K562 (cell line): ENCODE measurements at places on chromosomes 13 and 19.

- peak; percentile 64 for DNase-seq
Observed at GRCh38 chr19:18496167-18496979, 25.5 kb downstream of the ELL start.

DNA sequence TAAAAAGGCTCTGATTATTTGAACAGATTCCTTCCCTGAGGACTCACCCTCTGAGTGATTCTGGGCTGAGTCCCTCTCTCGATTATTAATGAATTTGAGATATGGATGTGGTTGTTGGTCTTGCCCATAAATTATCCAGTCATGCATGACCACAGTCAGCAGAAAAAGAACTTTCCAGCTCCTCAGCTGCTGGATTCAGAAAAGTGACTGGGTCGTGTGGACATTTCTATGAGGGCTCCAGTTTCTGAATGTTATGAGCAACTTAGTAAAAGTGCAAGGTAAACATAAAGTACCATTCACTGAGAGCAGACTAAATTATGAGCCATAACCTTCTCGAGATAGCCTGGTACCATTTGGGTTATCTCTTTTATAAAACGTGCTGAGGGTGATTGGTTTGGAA lies 100.1 kb upstream of the CLDN10 start:
- no peak for DNase-seq

DNA sequence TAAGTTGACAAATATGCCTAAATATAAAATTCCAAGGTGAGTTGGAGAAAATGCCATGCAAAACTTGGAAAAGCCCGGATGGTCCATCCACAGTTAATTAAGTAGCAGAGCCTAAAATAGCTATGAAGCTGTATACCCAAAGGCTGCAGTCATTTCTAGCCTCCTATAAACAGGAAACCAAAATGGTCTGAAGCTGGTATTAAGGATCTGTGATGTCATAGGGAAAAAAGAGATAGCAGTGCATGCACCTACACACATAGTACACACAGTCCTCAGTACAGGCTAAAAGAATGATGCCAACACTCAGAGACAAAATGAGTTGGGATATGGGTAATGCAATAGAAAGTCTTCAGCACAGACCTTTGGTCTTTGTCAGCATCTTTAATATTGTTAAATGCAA lies 736.9 kb downstream of the EFNB2 start:
- DNase-seq, result no peak

DNA sequence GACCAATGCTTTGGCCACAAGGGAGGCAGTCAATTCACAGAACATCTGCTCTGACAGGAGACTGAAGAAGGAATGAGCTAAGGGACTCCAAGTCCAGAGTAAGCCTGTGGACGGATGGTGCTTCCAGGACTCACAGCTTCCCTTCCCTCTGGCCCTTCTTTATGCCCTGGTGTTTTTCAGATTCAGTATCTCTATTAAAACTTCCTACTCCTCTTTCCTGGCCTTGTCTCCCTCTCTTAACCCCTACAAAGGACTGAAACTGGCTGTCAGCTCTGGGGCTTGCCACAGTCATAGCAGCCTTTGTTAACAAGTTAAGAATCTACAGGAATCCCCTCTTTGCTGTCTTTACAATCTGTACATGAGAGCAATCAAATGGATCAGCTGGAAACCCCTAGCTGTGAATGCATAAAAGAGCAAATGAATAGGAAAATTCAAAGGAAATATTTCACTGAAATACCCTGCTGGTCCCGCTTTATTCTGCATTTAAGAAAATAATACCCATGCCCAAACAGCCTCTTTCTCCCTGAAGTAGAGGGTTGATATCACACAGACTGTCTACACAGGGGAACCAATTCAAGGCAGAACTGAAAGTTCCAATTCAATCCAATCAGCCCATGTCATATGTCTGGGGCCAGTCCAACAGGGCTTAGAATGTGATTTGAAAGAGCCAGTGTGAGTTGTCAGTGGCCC lies 192.3 kb downstream of the MZT1 start:
- DNase-seq, result no peak

GRCh38 chr13:66835040-66835628 lies 395.0 kb downstream of the PCDH9 start:
- no peak for DNase-seq

- DNase-seq, result no peak
Observed at GRCh38 chr19:40600570-40601133, 517 bp upstream of the LTBP4 start.

- no peak for DNase-seq
Observed at GRCh38 chr19:40688987-40689338, 1.5 kb downstream of the NUMBL start.

DNA sequence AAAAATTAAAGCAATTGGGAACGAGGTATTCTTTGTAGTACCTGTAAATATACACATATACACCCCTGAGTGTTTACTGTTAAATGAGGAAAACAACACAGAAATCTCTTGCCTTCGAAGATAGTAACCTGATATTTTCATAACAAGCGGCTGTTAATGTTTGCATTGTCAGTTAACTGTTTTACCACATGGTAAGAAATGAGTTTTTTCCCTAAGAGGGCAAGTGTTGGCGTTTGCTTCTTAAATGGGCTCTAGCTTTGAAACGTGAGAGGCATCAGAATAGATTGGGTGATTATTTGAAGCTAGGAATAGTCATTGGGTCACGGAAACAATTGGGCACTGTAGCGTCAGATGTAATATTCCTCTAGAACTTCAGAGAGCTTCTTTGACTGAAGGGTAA lies 22.0 kb upstream of the UPF3A start:
- DNase-seq, result no peak

DNA sequence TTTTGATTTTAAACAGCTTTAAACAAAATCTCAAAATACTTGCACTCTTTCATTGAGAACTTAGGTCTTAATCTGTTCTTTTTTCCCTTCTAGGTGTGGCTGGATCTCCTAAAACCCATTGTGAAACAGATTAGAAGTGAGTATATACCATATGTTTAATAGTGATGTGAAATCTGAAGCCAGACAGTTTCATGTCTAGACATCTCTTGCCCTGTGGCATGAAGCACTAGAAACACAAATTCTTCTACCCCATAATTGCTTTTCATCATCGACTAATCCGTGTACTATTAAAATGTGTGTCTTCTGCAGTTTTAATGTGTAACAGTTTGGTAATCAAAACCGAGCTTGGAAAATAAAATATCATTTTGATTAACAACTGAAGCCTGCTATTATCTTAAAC lies 188.2 kb upstream of the RNF113B start:
- DNase-seq, result no peak
